Right forelimb (tissue), 1 donor: ENCODE measurements at places on chromosomes 3 and 15.

- no peak for DNase-seq
Measured at GRCh38 chr3:169227911-169228310, 435.6 kb downstream of the MECOM start.

DNA sequence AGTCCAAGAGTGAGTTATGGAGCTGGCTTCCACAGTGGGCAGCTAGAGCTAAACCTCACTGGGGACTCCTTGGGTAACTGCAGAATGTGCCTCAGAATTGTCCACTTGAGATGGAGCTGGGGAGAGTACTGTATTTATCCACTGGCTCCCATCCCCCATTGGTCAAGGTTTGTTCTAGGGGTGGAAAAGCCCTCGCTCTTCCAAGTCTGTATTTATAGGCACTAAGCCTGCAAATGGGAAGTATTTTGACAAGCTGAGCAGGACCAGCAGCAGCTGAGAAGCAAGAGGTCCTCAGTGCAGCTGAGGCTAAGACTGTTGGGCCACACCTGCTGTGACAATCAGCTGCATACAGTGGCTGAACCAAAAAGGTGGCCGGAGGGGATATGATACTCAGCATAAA, 5.8 kb downstream of the USP13 start:
- no peak for DNase-seq

GRCh38 chr3:149977386-149977785, 6.7 kb upstream of the PFN2 start:
- DNase-seq: no peak

DNA sequence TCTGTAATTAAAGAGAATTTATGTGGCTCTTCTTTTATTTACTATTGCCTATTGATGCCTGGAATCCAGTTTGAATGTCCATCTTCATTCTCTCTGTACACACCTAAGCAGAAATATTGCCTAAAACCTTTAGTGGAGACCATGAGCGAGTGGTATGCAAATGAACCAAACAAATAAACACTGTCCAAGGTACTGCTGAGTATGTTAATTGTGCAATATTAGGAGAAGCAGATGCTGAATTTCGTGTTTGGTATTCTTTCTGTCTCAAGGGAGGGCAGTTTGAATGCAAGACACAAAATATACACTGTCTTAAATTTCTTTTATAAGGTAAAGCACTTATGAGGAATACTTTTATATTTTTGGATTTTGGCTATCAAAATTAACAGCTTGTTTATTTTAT, 440.9 kb downstream of the RBMS3 start:
- no peak for DNase-seq

- no peak for DNase-seq
Measured at GRCh38 chr3:172982736-172983364, 158.2 kb downstream of the SPATA16 start.

GRCh38 chr3:196418601-196419000, 13.6 kb downstream of the UBXN7 start:
- no peak for DNase-seq
